ENCODE measurements at places on chromosomes 2 and 18. TPM values are rescaled to one million over a fixed set of nuclear protein-coding genes. Genes with fewer than 3 reads are reported as not detected.

DNA sequence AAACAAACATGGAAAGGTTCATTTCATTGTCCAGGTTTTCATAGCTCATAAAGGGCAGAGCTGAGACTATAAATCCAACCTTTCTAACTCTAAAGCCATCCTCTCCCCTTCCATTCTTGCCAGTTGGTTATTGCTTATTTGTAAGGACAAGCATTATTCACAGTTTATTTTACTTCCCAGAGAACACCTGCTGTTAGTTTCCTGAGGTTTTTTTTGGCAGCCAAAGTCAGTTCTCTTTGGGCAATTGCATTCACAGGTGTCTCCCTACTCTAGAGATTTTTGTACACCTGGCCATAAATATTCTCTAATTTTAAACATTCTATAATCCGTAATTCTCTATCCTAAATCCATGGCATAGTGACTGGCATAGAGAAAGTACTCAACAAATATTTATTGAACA, 87.3 kb upstream of the SPHKAP start:
- DNase-seq = no peak

DNA sequence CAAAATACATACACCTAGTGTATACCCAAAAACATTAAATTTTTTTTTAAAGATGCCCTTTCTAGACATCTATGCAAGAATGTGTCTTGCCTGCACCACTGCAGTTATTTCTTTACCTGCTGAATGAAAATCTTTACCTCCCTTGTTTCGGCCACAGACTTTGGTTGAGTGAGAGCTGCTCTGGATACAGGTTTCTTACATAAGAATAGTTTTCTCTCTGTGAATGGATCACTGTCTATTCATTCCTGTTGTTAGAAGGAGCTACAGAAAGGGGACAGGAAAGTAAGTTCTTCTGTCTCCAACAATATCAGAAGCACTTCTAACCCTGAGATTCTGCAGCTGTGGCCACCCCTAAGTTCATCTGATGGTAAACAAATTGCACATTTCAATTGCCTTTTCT, 113.0 kb upstream of the CDCA7 start:
- DNase-seq = no peak

Gene MAPK4
- polyA plus RNA-seq = 9.2 TPM

DNA sequence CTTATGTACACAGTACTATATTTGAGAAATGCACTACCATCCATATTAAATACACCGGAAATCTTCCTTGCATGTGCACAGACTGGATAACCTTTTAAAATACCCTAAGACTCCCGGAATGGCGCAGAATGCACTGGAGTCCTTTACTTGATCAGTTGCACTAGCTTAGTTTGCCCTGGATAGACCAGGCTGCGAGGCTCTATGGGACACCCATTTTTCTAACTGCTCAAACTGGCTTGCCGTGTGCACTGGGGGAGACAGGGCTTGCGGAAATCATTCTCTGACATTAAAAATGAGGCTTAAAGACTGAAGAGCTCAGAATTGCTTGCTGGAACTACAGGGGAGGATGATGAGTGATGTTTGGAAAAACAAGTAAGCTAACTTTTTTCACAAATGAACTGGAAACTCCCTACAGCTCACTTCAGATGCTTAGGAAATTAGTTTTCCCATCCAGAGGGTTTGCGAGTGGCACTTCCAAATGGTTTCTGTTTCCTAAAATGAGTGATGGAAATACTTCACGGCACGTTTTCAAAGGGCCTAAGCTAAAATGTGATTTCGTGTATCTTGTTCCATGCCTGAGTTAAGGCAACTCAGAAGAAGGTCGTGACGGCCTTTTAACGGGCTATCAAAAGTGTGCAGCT, 2.7 kb downstream of the NCK2 start:
- DNase-seq = no peak

DNA sequence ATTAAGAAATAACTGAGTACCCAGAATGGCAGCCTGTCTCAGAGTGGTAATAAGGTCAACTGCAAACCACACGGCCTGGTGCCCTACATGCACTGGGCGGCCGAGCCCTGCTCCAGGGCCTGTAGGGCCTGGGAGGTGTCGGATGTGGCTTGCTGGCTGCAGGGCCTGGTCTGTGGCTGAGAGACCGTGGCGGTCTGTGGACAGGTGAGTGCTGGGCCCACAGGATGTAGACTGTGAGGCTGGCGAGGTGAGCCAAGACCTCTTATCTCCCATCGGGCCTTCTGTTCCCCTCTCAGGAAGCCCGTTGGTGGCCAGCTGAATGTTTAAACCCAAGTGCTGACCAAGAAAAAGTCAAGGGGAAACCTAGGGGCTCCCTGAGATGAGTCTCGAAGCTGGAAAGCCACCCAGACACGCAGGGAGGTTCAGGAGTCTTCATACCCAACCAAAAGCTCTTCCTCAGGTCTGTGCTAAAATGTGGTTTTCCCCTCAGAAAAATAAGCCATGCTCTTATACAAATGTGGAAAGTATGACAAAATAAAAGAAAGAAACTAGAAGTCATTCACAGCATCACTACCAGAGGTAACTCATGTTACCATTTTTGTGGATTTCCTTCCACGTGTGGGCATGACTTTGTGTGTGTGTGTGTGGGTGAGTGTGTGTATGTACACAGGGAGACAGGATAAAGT, 47.7 kb upstream of the CTDP1 start:
- no peak for DNase-seq

Gene DOK6
- 2.8 TPM for polyA plus RNA-seq
